ENCODE measurements at places on chromosomes 3 and 15.
A peak's percentile ranks its signal among the peaks of the same experiment; 100 is the strongest.

DNA sequence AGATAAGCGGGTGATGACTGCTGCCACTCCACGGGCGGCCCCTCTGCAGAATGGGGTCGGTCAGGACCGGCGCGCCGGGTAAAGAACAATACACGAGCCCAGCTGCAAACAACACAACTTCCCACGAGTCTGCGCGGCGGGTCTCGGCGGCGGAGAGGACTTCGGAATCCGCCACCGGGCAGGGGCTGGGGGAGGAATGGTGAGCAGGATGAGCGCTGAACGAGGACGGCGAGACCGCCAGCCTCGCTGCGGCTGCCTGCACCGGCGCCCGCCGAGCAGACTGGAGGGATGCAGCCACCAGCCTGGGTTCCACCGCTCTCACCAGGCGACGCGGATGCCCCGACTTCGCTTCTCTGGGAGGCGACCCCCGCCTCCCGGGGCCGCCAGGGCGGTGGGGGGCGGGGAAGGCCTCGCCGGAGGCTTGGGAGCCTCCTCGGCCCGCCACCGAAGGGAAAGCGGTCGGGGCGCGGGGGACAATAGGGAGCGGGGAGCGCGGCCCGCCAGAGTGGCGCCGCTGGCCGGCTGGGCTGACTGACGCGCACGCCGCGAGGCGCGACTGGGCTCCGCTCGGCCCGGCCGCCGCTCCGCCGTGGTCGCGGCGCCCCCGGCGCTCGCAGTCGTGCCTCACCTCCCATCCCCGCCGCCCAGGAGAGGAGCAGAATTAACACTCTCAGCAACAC, 515 bp downstream of the ADAM10 start:
- peak; percentile 41 for DNase-seq

GRCh38 chr3:114878114-114878839, 268.8 kb downstream of the ZBTB20 start:
- peak; percentile 66 for DNase-seq

GRCh38 chr3:190169243-190169642, 48.5 kb upstream of the P3H2 start:
- no peak for DNase-seq

DNA sequence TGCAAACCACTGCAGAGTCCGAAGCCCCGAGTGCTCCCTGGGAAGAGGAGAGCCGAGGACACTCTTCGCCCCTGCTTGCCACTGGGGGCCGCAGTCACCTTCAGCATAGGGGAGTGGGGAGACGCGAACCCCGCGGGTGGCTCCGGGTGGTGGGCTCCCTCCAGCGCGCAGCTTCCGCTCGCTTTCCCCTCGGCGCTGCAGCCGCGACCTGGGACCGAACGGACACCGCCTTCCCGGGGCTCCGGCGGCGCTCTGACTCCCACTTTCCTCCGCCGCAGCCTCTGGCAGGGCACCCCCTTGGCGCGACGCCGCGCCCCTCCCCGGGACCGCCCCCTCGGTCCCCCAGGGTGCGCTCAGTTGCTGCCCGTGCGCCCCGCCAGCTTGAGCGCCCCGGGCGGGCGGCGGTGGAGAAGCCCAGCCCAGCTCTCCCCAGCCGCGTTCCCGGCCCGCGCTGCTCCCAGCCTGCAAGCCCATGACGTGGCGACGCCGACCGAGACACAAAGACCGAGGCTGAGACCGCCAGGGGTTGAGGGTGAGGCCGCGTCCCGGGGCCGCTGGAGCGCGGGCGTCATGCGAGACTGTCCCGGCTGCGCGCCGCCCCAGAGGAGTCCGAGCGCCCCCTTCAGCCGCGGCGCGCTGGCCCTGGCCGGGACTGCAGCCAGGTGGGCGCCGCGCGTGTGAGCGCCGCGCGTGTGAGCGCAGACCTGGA, at the start of gene MINAR1:
MINAR1 (plus strand) TSS at position 701 of the 709 bp plus-strand sequence. CDS start 23,812 bp downstream, outside the sequence.
- peak; percentile 79 for DNase-seq

DNA sequence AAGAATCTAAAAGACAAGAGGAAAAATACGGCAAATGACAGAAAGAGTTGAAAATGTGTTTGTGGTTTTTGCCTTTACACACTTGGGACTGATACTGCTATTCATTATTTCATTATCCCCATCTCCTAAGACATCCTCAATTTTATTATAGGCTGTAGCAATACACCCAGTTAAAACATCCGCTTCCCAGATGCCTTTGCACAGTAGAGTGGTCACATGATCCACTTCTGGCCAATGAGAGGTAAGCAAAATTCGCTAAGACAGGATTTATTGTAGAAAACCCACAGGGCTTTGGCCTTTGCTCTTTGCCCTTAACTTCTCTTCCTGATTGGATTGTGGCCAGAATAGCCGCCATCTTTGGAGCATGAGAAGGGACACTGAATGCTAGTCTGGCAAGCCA, 53.2 kb upstream of the BOC start:
- DNase-seq: no peak

- DNase-seq: no peak
Measured at GRCh38 chr3:106399761-106400160, 530.9 kb upstream of the CBLB start.

DNA sequence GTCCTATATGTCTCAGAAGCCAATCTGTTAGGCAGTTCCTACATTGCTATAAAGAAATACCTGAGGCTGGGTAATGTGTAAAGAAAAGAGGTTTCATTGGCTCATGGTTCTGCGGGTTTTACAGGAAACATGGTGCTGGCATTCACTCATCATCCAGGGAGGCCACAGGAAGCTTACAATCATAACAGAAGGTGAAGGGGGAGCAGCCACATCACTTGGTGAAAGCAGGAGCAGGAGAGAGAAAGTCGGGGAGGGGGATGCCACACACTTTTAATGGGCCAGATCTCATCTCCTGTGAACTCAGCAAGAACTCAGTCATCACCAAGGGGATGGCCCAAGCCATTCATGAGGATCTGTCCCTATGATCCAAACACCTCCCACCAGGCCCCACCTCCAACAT, 9.1 kb downstream of the SLC49A4 start:
- DNase-seq: no peak

- DNase-seq: no peak
Measured at GRCh38 chr3:184524981-184525336, 36.6 kb upstream of the EPHB3 start.

DNA sequence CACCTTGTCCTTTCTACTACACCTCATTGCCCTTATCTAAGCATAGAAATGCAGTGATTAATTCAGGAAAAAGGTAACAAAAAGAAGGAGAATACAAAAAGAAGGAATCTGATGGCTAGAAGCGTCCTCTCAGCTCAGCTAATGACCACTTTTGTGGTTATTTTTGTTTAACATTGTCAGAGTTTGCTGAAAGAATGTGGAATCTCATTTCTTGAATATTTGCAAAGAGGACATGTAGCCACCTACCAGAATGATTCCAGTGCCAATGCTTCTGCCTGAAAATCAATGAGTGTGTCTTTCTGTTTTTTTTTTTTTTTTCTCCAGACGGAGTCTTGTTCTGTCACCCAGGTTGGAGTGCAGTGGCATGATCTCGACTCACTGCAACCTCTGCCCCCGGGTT, 24.5 kb downstream of the NANOGP8 start:
- peak; percentile 8 for DNase-seq

GRCh38 chr3:43445820-43446219, 159.5 kb downstream of the SNRK start:
- DNase-seq: no peak

- peak; percentile 34 for DNase-seq
Measured at GRCh38 chr3:172511783-172512762, 11.2 kb downstream of the TNFSF10 start.

GRCh38 chr3:60176614-60177013, 1074.6 kb downstream of the FHIT start:
- no peak for DNase-seq

- DNase-seq: no peak
Measured at GRCh38 chr3:139499536-139499935, 23.2 kb upstream of the RBP2 start.
